Stimulated activated CD8-positive, alpha-beta memory T cell treated with anti-CD3 and anti-CD28 coated beads, Interleukin-15, amount 100 ng/mL, for 4 hours (primary cell): ENCODE measurements at places on chromosomes 5 and 9.

- no peak for DNase-seq
Observed at GRCh38 chr5:147349241-147349640, 114.4 kb downstream of the STK32A start.

- no peak for DNase-seq
Observed at GRCh38 chr9:25709941-25710340, 31.7 kb upstream of the TUSC1 start.

DNA sequence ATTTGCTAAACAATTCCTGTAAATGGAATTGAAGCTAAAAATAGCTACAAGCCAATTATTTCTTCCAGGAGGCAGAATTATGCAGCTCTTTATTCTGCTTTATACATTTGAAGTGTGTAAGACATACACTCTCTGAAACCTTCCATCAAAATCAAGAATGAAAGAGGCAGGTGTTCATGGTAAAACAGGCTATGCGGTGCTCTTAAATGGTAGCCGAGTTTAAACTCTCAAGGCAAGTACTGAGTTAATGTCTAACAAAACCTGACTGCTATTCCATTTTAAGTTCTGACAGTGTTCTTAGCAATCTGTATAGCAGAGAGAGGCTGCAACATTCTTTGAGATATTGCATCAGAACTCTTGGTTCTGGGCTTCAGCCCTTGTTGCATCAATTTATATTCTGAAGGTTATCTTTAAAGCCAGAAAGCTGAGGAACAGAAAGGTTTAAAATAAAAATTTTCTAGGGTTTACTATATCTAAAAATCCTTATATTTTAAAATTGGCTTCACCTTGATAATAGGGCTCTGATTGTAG, 248.3 kb upstream of the CCNG1 start:
- no peak for DNase-seq

DNA sequence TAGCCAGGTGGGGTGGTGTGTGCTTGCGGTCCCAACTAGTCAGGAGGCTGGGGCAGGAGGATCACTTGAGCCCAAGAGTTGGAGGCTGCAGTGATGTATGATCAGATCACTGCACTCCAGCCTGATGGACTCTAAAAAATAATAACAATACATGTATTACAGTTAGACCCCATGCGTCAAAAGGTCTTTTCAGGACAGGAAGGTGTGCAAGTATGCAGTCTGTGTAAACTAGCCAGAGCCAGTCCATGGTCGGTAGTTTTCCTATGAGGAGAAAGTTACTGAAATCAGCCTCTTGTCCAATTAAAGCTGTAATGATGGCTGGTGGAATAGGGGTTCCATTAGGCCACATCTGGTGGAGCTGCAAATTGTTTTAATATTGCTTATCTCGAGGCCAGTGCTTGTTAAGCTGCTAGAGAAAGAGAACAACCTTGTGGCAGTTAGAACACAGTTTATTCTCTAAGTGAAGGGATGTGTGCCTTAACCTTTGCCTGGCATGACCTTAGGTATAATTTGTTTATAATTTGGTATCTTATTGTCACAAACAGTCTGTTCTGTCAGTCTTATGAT, 1.5 kb upstream of the STOM start:
- DNase-seq, result no peak

- DNase-seq, result no peak
Observed at GRCh38 chr9:130028493-130029222, 14.3 kb downstream of the FNBP1 start.

DNA sequence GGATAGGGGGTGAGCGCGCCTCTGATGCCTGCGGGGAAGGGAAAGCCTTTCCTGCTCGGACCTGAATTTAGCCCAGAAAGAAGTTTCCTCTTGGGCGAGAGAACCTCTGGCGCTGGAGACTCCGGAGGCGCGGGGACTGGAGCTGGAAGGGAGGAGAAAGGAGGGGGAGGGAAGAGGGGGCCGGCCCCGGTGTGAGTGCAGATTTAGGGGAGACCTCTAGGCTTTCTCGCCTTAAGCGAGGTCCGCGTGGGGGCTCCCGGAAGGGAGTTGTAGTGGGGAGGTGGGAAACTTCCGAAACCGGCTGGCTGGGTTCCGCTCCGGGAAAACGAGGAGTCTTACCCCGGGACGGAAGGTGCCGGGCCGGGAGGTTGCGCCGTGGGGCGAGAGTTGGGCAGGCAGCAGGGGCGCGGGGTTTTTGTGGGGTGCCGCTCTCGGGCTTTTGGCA, 1.3 kb downstream of the PCSK5 start:
- no peak for DNase-seq

DNA sequence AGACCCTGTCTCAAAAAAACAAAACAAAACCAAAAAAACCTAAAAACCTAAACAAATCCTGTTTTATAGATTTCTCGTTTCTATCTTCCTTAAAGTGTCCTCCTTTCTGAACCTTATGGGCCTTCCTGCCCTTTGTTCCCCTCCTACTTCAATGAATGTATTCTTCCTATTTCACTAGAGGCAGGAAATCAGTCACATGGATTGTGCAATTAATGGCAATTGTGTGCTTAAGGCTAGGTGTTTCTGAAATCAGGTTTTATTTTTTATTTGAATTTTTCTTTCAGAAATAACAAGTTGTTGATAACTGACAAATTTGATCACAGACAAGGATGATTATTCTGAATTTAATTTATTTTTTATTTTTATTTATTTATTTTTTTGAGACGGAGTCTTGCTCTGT, 220.6 kb upstream of the SEMA6A start:
- no peak for DNase-seq

DNA sequence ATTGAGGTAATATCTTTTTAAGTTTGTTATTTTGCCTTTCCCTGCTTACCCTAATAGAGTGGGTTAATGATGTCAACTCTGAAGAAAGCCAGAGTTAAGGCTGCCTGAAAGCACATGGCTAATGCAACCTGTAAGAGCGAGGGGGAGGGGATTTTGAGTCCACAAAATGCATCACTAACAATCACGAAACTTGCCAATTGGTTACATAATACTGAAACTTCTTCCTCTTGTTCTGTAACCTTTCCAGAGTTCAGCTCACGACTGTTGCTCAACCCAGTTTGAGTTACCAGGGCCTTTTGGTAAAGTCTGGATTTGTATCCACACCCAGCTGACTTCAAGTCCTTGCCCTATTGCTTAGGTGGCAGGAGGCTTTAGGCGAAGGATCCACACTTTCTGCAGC, 308.8 kb downstream of the EFNA5 start:
- DNase-seq, result no peak

DNA sequence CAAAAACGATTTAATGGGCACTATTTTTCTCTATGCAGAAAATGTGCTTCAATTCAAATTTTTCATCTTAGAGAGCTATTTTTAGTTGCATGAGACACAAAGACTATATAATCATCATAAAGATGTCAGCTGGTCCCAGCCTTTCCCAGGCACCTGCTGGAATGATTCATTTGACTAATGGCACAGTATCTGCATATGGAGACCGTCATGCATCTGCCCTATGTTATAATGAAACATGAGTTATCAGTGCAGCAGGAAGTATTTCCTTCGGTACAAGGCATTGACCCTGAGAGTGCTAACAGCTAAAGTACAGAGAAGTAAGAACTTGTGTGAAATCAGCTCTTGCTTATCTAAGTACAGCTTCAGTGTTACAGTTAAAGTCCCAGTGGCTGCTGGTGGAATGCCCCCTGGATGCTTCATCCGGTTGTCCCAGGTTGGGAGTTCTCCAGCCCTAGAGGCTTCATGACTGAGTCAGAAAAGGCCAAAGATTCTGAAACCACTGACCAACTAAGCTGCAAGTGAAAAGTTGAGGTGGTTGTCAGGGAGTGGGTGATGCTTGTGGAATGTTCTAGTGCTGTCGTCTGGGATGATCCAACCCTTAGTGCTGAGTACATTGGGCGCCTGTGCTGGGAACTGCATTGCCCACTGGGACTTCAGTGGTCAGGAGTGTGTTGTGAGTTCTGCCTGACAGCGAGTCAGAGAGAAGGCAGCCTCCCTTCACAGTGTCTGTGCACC, 57.2 kb downstream of the MTRR start:
- no peak for DNase-seq

- no peak for DNase-seq
Observed at GRCh38 chr9:83652433-83652832, 29.5 kb downstream of the IDNK start.

DNA sequence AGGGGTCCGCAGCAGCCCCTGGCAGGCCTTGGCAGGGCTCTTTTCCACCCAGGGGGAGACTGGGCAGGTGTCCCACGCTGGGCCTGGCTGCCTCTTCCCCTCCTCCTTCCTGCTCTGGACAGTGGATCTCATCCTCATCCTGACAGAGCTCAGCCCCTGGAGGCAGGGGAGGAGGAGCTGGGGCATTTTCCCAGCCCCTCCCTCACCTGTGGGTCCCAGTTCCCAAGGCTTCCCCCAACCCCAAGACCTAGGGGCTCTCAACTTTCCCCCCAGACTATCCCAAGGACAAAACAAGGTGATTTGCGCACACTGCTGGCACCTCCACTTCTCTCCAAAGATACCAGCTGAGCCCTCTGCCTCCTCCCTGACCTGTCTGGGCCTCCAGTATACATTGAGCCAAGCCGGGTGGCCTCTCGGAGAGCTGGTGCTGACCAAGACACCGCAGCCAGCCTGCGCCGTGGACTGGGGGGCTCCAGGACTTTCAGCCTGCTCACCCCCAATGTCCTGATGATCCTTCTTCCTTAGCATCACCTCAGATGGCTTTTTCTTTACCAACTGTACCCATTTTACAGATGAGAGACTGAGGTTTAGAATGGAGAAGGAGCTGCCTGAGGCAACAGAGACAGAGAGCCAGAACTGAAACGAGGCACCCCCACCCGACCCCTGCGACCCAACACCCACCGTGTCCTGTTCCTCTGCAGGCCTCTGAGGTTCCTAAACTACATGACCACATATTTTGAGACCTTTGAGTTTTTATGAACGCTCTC, 126.6 kb downstream of the BARX1 start:
- no peak for DNase-seq
